ENCODE measurements at places on chromosomes 11 and 22. TPM values are rescaled to one million over a fixed set of nuclear protein-coding genes. Genes with fewer than 3 reads are reported as not detected.
A peak's percentile ranks its signal among the peaks of the same experiment; 100 is the strongest.

- no peak for DNase-seq
Measured at GRCh38 chr11:2777871-2778629, 78.3 kb upstream of the KCNQ1OT1 start.

GRCh38 chr11:115256397-115257197 is 247.6 kb downstream of the CADM1 start:
- no peak for DNase-seq

POTEH gene
- polyA plus RNA-seq: not detected

IRAG1 gene
- not detected for polyA plus RNA-seq

NOX4 gene
- polyA plus RNA-seq: not detected

GRCh38 chr11:122115524-122116379 is at the start of gene BLID:
Gene BLID (minus strand): TSS chr11:122116215. CDS start chr11:122115922, 293 bp downstream.
- no peak for DNase-seq

NLRP10 gene
- polyA plus RNA-seq: not detected

DNA sequence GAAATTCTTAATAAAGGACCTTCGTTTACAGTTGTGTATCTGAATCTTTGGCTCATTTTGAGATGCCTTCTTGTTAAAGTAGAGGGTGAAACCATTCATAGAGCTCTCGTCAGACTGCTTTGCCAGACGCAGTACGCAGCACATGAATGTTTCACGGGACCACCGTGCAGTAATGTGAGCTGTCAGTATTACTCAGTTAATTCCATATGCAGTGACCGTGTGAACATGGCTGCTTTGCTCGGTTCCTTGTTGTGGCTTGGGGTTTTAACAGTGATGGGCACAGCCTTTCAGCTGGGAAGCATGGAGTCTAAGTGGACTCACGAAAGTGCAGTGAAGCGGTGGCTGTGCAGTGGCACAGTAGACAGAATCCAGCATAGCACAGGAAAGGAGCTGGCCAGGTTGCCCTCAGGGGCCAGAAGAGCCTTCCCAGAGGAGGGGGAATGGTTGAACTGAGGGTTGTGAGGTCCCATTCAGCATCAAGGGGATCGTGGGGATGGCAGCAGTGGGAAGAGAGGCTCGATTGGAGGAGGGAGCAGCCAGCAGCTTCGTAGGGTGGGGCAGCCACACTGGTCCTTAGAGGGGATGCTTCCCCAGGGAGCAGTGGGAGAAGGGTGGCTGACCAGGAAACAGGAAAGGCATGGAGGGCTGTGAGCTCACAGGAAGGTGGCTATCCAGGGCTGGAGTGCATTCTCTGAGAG is 31.4 kb downstream of the PPFIA1 start:
- no peak for DNase-seq

ZPR1 gene
- 48.1 TPM for polyA plus RNA-seq

C11orf91 gene
- polyA plus RNA-seq: not detected

TMEM132A gene
- polyA plus RNA-seq: not detected

DNA sequence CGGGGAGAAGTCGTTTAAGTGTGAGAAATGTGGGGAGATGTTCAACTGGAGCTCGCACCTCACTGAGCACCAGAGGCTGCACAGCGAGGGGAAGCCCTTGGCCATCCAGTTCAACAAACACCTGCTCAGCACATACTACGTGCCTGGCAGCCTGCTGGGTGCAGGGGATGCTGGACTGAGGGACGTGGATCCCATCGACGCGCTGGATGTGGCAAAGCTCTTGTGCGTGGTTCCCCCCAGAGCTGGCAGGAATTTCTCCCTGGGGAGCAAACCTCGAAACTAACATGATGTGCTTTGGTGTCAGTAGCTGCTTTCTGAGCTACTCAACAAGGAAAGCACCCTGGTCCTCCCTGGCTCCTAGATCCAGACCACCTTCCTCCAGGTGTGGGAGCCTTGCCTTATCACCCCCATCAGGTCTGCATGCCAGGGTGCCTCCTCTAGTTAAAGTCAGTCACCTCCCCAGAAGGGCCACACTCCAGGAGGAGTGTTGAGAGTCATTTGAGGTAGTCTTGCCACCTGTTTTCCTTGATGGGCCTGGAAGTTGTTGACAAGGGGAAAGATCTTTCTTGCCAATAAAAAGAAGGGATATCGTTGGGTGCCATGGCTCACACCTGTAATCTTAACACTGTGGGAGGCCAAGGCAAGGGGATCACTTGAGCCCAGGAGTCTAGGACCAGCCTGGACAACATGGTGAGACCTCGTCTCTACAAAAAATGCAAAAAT is 12.9 kb downstream of the ZNF74 start:
- DNase-seq: no peak

DNA sequence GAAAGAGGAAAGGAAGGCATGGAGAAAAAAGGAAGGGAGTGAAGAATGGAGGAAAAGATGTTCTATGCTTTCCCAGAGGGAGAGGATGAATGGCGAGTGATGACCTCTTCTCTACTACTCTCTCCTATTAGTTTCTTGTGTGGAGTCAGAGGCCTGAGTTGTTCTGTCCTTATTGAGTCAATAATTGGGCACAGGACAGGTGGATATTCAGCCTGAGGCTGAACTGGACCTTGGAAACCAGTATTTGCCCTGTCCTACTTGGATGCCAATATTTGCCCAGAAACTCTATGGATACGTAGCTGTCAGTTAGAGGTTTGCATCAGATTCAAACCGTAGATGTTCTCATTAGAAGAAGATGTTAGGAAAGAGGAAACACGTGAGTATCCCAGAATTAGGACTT is 17.6 kb upstream of the SWAP70 start:
- no peak for DNase-seq

IRF7 gene
- polyA plus RNA-seq: 20.8 TPM

GRCh38 chr11:6925636-6926207 is 504 bp upstream of the ZNF215 start:
- DNase-seq: no peak

DNA sequence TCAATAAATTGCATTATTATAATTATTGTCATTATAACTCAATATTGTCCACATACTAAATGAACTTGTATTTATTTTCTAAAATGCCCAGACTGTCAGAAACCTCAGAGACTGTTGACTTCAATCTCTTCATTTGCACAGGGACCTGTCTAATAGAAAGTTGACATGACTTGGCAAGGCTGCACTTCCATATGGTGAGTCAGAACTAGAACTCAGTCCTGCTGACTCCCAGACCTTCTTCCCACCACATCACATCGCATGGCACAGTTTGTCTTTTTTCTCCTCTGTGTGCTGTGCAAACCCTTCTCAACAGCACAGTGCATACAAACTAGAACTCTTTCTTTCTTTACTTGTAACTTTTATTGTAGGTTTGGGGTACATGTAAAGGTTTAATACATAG is 215.1 kb upstream of the BLID start:
- DNase-seq: no peak

DNA sequence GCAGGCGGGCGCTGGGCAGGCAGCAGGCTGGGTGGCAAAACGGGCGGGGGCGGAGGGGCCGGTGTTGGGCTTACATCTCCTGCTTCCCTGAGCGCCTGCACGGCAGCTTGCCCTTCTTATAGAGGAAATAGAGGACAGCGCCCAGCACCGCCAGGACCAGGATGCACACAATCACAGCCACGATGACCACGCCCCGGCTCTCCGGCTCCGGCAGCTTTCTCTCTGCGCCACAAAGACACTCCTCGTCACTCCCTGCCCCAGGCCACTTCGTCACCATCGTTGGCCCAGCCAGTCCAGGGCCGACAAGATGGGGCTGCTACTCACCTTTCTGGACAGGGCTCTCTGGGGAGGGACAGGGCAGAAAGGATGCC is 6.3 kb downstream of the MCAM start:
- DNase-seq: no peak

MYOD1 gene
- polyA plus RNA-seq: not detected

CHRM1 gene
- polyA plus RNA-seq: not detected

PIWIL4 gene
- 0.27 TPM for polyA plus RNA-seq

DNA sequence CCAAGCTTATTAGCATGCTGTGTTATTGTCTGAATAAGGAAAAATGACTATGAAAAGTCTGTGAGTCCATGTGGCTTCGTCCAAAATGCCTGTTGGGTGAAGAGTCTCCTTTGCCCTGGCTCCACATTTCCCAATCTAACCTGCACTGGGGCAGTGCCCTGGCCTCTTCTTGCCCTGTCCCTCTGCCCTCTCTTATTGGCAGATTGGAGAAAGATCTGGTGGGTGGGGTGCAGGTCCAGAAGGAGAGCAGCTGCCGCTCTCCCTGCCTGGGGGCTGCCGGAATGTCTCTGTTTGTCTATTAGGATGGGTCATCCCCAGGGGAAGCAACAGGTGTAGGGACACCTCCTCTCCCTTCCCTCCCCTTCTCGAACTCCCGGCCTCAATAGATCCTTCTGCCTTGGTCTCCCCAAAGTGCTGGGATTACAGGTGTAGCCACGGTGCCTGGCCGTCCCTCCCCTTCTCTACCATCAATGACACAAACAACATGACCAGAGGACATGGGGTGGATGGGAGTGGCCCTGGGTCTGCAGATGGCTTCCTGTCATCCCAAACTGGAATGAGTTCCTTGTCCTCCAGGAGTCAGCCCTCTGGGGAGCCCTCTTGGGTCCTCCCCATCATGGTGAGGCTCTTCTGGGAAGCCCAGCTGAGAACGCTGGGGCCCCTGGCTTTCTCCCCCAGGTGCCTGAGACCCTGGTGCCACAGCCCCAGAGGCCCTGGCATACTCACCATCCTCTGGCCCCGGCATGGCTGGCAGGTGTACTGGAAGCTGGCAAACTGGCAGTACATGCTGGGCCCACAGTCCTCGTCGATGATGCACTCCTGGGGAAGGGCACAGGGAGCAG is 40.5 kb downstream of the DKK3 start:
- DNase-seq: no peak

DNA sequence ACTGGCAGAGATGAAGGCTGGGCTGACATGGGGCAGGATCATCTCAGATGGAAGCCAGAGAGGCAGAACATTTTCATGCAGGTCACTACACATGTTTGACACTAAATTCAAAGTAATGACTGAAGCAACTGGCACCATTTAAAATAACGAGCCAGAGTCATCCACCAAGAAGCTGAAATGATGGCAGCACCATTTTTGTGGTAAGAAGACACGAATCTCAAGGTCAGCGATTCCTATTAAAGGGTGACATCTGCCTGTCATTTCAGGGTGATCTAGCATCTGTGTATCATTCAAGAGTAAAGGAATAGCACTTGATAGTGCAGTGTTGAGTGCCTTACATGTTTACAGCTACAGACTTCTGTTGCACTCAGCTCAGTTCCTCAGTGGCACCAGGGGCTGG is 113.4 kb upstream of the C11orf87 start:
- no peak for DNase-seq

PATE4 gene
- not detected for polyA plus RNA-seq

GRCh38 chr11:37572491-37573171 is 974.6 kb upstream of the RAG2 start:
- no peak for DNase-seq

CLCF1 gene
- polyA plus RNA-seq: 0.45 TPM

- DNase-seq: peak; percentile 54
Measured at GRCh38 chr11:71927820-71928736, at the start of gene XNDC1N. Gene XNDC1N (minus strand): TSS chr11:71928594. CDS start chr11:71923353, 5,241 bp downstream.

GRCh38 chr11:128294001-128294670 is 293.2 kb downstream of the ETS1 start:
- DNase-seq: no peak

DNA sequence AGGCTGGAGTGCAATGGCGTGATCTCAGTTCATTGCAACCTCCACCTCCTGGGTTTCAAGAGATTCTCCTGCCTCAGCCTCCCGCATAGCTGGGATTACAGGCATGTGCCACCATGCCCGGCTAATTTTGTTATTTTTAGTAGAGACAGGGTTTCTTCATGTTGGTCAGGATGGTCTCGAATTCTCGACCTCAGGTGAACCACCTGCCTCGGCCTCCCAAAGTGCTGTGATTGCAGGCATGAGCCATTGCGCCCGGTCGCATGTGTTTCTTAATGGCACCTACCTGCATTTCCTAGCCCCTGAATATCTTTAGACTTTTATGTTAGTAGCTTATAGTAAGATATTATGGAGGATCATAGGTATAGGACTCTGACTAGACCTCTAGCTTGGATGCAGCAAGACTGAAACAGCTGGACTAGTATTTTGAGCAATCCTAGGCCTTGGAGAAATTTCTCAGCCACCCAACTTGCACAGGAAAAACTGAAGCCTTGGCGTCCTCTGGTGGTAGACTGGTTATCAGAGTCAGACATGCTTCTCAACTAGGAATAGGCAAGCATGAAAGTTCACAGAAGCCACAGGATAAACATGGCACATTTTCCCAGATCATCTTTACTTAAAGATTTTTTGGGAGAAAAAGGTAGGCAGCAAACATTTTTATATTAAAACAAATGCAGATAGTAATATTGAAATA is 22.7 kb upstream of the C1QTNF4 start:
- no peak for DNase-seq

GRCh38 chr22:45787759-45788158 is 116.1 kb downstream of the ATXN10 start:
- no peak for DNase-seq

SLC7A4 gene
- polyA plus RNA-seq: 0.15 TPM

- no peak for DNase-seq
Measured at GRCh38 chr11:34910817-34911216, 5.4 kb downstream of the APIP start.

DNA sequence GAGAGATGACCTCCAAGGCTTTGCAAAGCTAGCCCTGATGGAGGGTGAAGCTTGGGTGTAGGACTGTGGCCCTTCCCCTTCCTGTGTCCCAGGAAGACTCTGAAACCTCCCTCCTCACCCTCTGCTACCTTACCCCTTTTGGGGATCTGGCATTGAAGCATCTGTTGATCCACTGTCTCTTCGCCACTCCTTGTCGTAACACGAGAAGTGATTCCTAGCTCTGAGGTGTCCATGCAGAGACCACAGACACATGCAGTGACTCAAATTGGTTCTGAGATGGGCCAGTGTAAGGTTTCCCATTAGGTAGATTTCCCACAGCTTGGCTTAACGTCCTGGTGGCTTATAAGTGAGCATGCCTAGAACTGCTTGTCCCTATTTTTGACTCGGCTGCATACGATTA is 101.4 kb downstream of the ZBTB16 start:
- DNase-seq: no peak

- no peak for DNase-seq
Measured at GRCh38 chr22:40050258-40050657, 55.5 kb downstream of the FAM83F start.

PLAAT5 gene
- polyA plus RNA-seq: not detected

GRCh38 chr22:20390394-20390907 is 3.5 kb upstream of the ZNF74 start:
- DNase-seq: no peak

SLC22A9 gene
- not detected for polyA plus RNA-seq
